ENCODE measurements at places on chromosomes 2 and 18. TPM values are rescaled to one million over a fixed set of nuclear protein-coding genes. Genes with fewer than 3 reads are reported as not detected.
A peak's percentile ranks its signal among the peaks of the same experiment; 100 is the strongest.

TRABD2A gene
- 101 TPM for total RNA-seq

FAM210A gene
- total RNA-seq: 14.9 TPM

GRCh38 chr2:134692499-134692898 lies 26.3 kb downstream of the TMEM163 start:
- DNase-seq: no peak

GRB14 gene
- total RNA-seq: 1.2 TPM

KANSL3 gene
- total RNA-seq: 39.3 TPM

DNA sequence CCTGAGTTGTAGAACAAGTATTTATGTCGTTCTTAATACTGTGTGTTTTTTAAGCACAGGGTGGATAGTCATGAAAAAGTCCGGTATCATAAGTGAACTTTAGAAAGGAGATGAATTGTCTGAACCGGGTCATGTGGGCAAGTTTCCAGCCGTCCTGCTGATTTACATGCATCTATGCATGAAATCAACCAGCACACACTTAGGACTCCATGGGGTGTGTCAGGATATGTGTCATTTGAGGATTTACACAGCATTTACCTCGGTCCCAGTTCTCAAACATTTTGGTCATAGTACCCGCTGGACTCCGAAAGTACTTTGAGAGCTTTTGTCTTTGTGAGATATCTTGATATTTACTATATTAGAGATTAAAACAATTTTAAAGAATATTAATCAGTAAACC lies 47.5 kb upstream of the TWSG1 start:
- no peak for DNase-seq

GRCh38 chr18:55419947-55420664 lies 167.9 kb downstream of the TCF4 start:
- DNase-seq: no peak

DNA sequence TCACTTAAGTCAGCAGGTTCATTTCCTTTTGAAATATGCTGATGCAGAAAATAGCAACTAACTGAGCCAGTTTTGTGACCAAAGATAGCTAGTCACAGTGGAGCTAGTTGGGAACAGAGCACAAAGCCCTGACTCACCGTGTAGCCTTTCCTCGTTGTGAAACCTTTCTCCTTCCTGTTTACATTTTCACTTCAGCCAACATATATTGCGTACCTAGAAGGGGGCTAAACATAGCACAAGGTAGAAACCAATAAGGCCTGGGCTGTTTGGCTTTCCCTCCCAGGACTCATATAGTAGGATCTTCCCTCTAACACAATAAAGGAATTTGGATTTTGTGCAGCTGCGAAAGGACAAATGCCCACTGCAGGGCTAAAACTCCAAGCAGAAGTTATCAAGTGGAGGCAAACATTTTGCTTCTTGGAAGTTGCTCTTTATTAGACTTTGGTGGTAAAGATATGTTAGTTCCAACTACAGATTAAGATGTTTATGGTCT lies 24.5 kb upstream of the LPIN2 start:
- DNase-seq: no peak

GRCh38 chr2:99275882-99276281 lies 20.4 kb upstream of the LYG2 start:
- DNase-seq: no peak

WDR54 gene
- 5.4 TPM for total RNA-seq

DNA sequence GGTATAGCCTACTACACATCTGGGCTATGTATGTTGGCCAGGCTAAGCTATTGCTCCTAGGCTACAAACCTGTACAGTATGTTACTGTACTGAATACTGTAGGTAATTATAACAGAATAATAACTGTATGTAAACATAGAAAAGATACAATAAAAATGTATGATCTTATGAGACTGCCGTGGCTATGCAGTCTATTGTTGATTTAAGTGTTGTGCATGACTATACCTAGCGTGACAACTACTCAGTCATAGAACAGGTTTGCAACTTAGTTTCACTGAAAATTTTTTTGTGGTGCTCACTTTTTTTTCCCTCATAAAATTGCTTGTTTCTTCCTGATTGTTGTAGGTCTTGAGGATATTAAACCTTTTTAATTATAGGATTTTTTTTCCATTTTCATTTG lies 25.9 kb downstream of the KCMF1 start:
- no peak for DNase-seq

GPR35 gene
- 84.3 TPM for total RNA-seq

CNGA3 gene
- total RNA-seq: 0.27 TPM

DNA sequence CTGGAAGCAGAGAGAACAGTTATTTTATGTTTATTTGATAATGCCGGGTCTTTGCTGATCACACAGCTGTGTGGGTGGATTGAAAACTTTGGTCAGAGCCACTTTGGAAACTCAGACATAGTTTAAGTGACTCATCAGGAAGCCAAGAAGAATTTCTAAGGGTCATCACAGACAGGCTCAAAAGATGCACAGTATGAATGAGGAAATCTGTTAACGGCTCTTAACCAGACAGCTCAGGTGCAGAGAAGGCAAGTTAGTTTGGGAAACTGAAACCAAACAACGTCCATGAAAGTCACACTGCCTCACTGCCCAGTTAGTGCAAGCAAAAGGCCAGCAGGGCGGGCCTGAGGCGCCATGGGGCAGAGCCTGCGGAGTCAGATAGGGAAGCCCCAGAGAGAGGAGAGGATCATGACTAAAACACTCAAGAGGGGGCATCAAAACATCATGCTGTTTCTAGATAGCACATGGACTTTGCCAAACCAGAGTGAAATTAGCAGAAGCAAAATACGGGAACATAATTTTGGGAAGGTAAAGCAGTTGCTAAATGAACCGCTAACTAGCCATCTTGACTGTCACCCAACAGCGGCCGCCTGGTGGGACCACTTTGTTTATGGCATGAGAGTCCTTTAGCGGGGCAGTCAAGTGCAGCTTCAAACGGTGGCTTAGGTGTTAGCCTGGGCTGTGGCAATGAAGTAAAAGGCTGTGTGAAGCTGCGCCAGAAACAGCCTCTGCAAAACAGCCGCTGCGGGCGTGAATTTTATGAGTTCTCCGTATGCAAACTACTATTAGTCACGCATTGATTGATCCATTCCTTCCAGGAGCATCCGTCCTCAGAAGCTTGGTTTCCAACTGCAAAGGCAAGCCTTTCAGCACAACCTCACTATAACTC lies 101.2 kb downstream of the KCTD18 start:
- peak; percentile 53 for DNase-seq

GLI2 gene
- total RNA-seq: 4.0 TPM

DNA sequence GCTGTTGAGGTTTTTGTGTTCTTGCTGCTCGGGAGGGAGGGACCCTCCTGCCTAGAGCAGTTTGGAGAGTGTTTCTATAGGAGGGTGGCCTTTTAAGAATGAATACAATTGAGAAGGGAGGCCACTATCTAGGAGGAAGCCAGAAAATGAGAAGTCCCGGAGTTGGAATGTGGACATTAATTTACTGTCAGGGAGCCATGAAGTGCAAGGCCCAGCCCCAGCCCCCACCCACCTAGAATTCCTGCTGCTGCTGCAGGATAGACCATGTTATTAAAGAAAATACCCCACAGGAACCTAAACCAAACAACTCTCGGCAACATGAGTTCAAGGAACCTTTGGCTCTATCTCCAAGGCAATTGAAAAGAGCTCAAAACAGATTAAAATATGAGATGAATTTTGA lies 46.0 kb downstream of the ZBTB7C start:
- DNase-seq: no peak

ALPP gene
- total RNA-seq: 0.15 TPM

ZNF638 gene
- 76.7 TPM for total RNA-seq
